ENCODE measurements at places on chromosomes 1 and 21.

DNA sequence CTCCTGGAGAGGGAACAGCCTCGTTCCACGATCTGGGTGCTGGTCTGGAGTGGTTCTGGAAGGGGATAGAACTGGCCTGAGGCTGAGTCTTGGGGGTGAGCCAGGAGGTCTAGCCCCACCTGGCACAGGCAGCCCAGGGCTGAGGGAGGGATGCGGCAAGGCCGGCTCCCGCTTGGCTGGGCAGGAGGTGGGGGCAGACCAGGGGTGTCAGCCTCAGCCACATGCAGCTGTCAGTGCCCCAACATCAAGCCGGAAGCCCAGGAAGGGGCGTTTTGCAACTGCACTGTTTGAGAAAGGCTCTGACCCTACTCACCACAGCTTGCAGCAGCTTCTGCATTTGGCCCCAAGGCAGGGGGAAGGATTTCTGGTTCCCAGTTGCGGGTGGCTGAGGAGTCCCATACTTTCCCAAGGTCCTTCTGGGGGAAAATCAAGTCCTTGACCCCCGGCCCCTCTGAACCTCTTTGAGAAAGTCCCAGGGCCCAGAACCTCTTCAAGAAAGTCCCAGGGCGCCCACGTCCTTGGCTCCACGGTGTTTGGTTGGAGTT, 2.0 kb downstream of the EFHD2 start:
- peak; percentile 17 for DNase-seq

DNA sequence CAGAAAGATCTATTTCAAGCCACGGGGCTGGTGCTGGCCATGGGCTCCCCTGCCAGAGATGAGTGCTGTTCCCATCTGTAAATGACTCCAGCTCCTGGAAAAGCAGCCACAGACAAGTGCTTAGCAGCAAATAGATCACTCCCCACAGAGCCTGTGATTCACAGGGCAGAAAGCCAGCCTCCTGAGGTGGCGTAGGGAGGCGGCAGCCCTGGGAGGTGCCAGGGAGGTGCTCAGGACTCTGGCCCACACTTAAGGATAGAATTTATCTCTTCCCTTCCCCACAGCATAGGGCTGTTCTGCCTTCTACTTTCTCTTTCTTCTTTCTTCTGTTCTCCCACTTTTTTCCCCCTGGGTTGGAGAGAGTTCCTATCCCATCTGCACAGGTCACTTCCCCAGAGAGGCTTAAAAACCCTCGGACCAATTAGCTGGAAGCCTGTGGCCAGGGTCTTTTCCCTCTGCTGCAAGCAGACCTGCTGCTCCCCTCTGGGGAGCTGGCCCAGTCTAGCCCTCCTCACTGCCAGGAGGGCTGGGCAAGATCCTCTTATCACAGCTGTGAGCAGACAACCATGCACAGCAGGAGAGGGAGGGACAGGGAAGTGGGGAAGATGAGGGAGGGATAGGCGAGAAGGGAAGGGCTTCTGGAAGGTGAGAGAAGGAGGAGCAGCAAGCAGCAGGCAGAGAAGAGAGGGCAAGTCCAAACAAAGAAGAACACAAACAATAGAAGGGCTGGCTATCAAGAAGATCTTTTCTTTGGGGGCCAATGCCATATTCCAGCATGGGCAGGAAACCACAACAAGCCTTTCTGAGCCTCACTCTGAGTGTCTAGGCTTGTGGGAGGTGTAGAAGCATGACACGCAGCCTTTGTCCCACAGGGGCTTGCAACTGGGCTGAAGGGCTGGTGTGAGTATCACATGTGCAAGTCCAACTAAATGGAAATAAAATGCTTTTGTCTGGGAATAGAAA, 41.0 kb downstream of the KCND3 start:
- no peak for DNase-seq

GRCh38 chr1:2314273-2314802, 77.0 kb downstream of the MORN1 start:
- DNase-seq, result no peak

DNA sequence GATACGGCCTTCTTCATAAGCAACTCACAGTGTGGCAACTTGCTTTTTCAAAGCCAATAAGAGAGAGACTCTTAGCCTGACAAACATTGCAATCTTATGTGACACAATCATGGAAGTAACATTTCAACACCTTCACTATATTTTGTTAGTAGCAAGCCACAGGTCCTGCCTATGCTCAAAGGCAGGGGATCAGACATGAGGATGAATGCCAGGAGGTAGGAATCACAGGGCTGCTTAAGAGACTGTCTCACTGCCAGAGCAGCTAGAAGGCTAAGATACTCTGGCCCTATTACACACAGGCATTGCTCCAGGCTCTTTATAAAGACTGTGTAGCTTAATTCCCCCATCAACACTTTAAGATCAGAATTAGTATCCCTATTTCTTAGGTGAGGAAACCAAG, 236.2 kb upstream of the KAZN start:
- no peak for DNase-seq

DNA sequence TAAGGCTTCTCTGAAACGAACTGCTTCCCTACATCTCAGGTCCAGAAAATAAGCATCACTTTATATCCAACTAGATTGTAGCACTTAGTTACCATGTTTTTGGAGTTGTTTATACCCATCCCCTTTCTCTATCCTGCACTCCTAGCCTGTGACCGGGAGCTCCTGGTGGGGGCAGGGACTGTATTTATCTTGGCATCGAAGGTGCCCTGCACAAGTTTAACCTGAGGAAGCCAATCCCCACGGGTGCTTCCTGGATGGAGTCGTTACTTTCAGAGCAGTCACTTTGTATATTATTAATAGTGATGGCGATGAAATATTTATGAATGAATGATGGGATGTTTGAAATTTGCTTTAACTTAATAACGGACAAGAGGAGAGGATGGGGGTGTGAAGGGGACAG, 73.9 kb downstream of the KLHDC7A start:
- DNase-seq, result no peak

DNA sequence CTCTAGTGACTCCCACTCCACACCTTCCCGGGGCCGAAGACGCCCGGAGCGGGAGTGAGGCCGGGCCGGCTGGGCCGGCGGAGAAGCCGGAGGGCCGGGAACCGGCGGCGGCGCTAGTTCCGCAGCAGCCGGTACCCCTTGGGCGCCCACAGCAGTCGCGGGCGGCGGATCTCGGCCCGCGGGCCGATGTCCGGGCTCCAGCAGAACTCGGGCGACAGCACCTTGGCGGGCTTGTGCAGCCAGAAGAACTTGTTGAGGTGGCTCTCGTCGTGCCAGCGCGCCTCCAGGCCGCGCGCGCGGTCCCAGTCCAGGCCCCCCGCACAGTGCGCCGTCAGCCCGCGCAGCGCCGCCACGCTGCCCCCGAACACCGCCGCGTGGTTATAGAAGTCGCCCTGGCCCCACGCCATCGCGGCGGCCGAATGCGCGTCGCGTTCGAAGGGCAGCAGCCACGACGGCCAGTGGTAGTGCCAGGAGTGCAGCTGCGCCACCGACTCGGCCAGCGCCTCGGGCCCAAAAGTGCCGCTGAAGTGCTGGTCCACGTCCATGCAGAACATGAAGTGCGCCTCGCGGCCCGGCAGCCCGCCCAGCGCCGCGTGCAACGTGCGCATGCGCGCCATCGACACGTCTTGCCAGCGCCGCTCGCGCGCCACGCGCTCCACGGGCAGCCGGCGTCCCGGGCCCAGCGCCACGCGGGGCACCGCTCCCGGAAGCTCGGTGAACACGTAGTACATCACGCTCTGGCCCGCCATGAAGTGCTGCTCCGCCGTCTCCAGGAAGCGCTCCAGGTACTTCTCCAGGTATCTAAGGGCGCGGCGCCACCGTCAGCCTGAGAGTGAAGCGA, 14.0 kb downstream of the A3GALT2 start:
- no peak for DNase-seq

DNA sequence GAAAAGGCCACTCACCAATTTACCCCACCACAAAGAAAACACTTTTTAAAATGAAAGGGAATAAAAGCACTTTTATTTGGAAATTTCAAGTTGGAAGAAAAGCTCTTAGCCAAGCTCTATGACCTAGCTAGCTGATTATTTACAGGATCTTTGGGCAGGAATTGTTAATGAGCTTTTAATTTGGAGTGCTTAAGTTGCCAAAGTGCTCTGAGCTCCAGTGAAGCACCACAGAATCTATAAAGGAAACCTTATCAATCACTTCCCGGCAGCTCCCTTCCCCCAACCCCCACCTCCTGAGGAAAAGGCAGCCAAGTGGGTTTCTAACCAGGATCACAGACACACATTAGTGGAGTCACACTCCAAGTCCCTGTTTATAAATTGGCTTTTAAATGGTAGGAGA, 1.5 kb downstream of the ERI3 start:
- DNase-seq, result no peak

GRCh38 chr1:8402109-8402710, 84.3 kb downstream of the SLC45A1 start:
- DNase-seq, result no peak

GRCh38 chr1:29569971-29570634, 333.8 kb downstream of the PTPRU start:
- DNase-seq, result no peak

DNA sequence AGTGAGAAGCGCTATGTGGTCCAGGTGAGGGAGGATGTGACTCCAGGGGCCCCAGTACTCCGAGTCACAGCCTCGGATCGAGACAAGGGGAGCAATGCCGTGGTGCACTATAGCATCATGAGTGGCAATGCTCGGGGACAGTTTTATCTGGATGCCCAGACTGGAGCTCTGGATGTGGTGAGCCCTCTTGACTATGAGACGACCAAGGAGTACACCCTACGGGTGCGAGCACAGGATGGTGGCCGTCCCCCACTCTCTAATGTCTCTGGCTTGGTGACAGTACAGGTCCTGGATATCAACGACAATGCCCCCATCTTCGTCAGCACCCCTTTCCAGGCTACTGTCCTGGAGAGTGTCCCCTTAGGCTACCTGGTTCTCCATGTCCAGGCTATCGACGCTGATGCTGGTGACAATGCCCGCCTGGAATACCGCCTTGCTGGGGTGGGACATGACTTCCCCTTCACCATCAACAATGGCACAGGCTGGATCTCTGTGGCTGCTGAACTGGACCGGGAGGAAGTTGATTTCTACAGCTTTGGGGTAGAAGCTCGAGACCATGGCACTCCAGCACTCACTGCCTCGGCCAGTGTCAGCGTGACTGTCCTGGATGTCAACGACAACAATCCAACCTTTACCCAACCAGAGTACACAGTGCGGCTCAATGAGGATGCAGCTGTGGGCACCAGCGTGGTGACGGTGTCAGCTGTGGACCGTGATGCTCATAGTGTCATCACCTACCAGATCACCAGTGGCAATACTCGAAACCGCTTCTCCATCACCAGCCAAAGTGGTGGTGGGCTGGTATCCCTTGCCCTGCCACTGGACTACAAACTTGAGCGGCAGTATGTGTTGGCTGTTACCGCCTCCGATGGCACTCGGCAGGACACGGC, 2.2 kb downstream of the CELSR2 start:
- DNase-seq, result no peak

DNA sequence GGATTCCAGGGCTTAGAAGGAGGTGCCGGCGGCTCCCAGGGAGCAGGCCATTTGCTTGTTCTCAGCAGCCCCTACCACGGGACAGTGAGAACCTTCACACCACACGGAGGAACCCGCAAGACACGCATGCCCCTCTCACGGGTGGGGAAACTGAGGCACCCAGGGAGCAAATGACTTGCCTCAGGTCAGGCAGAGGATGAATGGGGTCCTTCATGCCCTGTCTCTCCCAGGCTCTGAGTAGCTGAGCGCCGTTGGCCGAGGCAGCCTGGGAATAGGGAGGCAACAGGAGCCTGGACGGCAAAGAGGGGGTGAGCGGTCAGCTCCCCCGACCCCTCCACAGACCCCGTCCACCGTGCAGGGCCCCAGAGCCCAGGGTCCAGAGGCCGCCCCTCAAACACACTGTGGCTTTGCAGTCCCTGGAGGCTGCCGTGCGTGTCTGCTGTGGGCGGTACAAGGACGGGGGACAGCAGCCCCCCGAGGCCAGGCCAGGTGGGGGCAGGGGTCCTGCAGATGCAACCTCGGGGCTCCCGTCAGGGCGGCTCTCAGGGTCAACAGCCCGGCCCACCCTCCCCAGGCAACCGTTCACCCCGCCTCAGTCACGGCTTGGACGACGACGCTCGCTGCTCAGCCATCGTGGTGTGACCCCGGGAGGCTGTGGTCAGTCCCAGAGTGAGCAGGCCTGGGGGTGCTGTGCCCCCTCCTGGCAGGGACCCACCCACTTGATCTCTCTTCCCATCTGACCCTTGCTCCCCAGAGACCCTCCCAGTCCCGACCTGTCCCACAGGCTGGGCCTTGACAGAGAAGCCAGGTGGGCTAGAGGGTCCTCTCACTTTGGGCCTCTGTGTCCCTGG, 15.8 kb upstream of the COL6A2 start:
- no peak for DNase-seq

GRCh38 chr1:179369751-179370341, 4.1 kb downstream of the AXDND1 start:
- peak; percentile 2 for DNase-seq

DNA sequence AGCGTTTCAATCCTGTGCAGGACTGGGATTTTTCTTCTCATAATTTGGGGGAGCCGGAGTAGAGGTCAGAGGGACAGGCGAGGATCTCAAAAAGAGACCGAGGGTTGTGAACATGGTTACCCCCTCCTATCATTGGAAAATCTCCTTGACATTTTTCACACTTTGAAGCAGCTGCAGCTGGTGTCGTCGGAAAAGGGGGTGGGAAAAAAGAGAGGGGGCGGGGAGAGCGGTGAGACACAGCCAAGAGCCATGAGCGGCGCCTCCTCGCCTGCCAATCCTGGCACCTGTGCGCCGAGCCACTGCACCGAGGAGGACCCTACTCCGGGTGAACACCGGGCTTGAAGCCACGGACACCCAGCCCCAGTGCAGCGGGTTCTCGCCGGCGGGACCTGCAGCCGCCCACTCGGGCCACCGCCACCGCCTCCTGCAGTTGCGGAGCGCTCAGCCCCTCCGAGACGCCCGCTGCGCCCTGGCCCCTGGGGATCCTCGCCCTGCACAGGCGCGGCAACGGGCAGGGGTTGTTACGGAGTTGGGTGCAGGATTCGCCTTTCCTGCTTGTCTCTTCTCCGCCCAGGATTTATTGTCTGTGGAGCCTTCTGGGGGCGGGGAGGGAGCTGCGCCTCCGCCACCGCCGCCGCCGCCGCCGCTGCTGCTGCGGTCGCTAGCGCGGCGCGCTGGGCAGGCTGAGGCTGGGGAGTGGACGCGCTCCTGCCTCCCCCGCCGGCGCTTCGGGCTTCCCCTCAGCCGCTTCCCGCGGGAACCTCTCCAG, at the start of gene LRRC7:
TSS of gene LRRC7 (plus strand) at position 271 of the 769 bp plus-strand sequence. CDS start 718 bp downstream, outside the sequence.
- DNase-seq, result no peak

- no peak for DNase-seq
Observed at GRCh38 chr1:108051631-108052377, 86.8 kb upstream of the VAV3 start.

- DNase-seq, result no peak
Observed at GRCh38 chr1:32893198-32894018, 7.1 kb downstream of the HPCA start.

- no peak for DNase-seq
Observed at GRCh38 chr1:40742363-40743061, 41.1 kb upstream of the KCNQ4 start.

DNA sequence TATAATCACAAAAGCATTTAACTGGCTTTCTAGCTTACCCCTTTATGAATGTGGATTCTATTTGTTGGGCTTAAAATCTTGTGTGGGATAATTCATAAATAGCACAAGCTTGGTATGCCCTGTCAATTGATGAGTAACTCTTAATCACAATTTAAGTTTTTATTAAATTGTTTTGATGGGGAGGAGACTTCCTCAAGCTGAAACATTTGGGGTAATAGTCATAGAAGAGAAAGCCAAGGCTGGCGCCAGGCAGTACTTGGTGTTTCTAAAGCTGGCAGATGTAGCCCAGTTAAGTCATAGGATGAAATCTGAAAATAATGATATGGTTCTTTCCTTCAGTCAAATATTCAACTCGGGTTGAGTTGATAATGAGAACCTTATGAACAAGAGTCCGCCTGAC, 167.2 kb downstream of the FMN2 start:
- no peak for DNase-seq

- DNase-seq, result no peak
Observed at GRCh38 chr1:226965581-226966440, 25.7 kb downstream of the COQ8A start.

Measured in activated naive CD4-positive, alpha-beta T cell (primary cell).